ENCODE measurements at places on chromosomes 4 and X.

GRCh38 chrX:110406822-110407221, 48.2 kb downstream of the RTL9 start:
- DNase-seq, result no peak

DNA sequence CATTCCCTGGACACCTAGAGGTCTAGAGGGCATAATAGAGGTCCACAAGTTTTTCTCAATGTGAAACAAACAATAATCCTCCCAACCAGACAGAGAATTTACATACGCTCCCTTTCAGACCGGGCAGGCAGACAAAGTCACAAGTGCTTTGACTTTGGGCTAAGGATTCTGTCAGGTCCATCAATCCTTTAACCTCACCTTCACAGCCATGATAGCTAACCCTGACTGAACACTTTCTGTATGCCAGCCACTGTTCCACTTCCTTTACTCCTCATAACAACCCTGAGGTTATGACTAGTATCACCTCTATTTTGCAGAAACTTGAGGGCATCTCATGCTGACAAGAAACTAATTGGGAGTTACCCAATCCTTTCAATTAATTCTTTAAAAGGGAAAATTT, 118.8 kb upstream of the AFF2 start:
- DNase-seq, result no peak

- peak; percentile 5 for DNase-seq
Measured at GRCh38 chr4:77203380-77204197, 46.6 kb downstream of the CCNG2 start.

DNA sequence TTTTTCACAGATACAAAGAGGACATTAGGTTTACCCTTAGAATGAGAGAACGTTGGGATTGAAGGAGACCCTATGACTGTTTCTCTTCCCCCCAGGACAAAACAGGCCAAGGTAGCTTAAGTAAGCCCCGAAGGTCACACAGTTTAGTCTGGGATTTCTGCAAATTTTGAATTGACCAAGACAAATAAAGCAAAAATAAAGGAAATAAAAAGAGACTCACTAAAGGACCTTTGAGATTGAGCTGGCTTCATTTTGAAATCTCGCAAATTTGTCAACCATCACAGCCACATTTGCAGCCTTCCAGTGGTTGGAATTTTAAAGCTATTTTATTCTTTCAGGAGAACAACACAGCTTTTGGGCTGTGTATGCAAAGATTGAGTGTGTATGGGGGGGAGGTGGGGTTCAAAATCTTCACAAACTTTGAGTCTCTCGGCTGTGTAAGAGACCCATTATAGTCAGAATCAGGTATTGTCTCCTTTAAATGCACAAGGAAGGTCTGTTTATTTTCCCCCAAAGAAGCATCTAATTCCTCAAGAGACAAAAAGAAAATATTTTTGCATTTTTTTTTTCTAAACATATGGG, 4.2 kb downstream of the TMSB4X start:
- DNase-seq, result no peak

GRCh38 chr4:85268961-85269360, 206.0 kb upstream of the ARHGAP24 start:
- no peak for DNase-seq

- no peak for DNase-seq
Measured at GRCh38 chr4:47899639-47900038, 14.7 kb downstream of the NFXL1 start.

DNA sequence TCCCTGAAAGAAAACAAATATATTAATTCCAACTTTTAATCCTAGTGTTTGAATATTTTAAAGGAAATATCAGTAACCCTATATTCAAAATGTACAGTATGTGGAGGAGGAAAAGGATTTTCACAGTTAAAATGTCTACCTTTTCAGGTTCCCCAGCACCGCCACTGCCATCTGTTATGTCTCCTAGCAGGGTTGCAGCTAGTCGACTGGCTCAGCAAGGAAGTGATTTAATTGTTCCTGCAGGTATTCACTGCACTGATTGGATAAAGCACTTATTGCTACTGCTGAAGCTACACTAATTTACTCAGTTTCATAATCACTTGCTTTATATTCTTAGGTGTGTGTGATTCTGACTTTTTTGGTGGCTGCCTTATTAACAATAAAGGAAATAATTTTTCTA, 65.5 kb upstream of the FHDC1 start:
- DNase-seq, result no peak

DNA sequence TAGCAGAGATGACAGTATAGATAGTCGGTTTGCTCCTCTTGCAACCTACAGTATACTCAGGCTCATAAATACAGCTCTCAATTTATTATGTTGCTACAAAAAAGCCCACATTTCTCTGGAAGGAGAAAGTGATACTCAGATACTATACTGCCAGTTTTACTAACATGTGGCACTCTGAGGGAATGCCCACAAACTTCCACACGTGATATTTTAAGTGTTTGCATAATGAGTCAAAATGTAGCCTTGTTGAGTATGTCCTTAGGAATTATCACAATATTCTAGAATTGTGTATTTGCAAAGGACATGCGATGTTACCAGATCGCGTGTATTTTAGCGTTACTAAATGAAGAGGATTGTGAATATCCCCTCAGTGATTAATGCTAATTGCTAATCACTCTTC, 929.1 kb downstream of the STIM2 start:
- no peak for DNase-seq

- no peak for DNase-seq
Measured at GRCh38 chr4:112284662-112285411, 867 bp downstream of the TIFA start.

DNA sequence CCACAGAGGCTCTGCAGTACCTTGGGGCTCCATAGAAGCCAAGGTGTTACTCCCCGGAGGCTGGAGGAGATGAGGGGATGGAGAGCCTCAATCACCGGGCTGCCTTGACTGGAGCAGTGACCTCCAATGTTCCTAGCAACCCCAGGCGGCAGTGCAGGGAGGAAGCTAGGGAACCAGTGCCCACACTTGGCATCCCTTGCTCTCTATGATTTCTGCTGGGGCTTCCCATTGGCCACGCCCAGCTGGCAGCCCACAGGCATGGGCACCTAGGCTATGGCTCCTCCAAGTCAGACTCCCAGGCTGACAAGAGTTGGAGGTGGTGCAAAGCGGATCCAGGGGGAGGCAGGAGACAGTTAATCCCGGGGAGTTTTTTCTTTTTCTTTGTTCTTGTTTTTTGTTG, 229.7 kb downstream of the EVC2 start:
- DNase-seq, result no peak

- DNase-seq, result no peak
Measured at GRCh38 chr4:55124322-55125076, 896 bp downstream of the KDR start.

DNA sequence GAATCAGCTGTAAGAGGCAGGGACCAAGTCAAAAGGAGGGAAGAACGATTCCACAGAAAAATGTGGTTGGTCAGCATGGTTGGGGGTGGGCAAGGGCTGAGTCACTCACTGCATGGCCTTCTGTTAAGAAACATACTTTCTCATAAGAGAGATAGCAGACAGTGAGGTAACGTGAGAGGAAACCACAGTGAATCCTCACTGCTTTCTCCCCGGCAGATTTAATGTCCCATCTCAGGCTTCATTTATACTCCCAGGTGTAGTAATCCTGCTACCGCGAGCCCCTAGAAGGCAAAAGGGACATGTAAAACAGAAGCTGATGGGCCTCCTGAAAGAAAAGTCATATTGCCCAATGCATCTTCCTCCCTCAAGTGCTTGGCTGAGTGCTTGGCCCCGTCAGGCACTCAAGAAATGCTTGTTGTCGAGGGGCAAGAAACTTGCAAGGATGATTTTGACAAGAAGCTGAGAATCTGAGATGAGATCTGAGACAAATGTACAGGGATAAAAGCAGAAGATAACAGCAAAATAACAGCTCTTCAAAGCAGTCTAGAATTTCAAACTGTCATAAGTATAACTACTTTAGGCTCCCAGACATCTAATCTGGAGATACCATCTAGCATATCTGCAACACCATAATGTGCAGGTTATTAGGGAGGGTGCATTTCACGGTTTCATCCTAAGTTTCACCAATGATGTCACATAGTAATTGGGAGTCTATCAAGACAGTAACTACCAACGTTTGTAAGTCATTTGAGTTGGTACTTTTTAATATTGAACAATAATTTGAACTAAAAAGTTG, 40.2 kb downstream of the SH3KBP1 start:
- no peak for DNase-seq

DNA sequence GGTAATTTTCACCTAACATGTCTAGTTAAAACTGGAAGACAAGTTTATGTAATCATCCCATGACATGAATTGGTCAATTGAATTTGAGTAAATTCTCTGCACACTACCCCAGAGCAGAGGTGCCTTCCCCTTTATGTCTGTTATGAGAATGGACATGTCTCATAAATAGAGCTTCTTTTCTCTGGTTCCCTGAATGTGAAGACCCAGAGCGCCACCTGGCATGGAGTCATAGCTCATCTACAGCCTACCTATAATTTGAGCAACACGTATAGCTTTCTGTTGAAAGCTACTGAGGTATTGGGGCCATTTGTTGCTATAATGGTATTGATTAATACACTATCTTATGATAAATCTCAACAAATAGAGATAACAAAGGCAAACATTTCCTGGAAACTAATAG, 626.5 kb upstream of the GALNTL6 start:
- no peak for DNase-seq

GRCh38 chrX:96771486-96771885, 86.8 kb downstream of the DIAPH2 start:
- no peak for DNase-seq

DNA sequence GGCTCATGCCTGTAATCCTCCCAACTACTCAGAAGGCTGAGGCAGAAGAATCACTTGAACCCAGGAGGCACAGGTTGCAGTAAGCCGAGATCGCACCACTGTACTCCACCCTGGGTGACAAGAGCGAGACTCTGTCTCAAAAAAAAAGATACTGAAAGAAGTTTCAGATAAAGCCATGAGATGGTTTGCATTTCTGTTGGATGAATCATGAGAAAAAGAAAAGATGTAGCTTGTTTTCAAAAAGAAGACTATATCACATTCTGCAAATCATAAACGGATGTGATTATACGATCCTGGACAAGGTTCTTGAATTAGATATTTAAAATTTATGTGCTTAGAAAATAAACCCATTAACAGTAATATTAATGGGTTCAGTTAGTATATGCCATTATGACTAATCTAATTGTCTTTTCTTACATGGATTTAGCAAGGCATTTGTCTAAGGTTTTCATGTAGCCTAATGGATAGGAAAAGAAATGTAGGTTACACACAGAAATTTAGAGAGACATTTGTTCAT, 345.9 kb downstream of the SLC7A11 start:
- DNase-seq, result no peak

DNA sequence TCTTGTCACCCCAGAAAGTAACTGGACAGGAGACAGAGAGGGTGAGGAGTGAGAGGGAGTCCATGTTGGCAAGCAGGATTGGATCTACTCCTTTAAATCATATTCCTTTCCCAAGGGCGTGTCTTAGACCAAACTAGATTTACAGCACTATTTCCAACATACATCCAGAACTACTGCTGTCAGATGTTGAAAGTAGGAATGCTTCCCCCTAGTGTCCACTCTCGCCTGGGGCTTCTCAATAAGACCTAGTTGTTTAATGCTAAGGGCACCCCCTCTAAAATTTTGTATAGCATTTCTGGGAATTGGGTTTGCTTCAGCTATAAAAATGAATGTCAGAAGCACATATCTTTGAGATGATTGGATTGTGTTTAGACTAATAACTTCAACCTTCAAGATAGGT, 13.3 kb downstream of the OFD1 start:
- DNase-seq, result no peak

DNA sequence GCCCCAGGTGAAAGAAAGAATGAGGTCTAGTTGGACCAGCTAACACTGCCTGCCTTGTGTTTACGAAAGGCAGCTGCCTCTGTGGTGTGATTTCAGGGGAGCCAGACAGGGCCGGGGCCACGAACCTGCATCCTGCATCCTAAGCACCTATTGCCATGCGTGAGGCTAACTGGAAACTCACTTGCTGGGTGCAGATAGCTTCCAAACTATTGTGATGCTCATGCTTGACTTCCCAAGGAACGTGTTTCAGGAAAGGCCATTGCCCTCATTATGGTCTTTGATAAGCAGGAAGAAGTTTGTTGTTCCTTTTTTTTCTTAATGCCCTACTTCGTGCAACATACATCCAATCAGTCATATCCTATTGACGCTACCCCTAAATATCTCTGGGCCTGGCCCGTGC, 2.3 kb upstream of the IRF2 start:
- no peak for DNase-seq

DNA sequence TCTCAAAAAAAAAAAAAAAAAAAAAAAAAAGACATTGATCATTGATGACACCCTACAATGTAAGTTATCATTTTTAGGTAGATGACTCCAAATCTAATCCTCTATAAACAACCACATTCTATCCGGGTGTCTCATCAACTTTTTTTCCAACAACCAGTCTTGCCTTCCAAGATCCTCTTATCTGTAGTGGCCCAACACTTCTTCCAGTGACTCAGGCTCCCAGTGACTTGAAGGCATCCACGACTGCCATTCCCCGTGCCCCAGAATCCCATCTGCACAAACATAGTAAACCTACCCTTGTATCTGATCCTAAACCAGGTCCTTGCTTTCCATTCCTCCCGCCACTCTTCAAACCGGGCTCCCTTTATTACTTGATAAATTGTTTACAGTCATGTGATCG, 15.6 kb upstream of the TSPAN5 start:
- DNase-seq, result no peak

DNA sequence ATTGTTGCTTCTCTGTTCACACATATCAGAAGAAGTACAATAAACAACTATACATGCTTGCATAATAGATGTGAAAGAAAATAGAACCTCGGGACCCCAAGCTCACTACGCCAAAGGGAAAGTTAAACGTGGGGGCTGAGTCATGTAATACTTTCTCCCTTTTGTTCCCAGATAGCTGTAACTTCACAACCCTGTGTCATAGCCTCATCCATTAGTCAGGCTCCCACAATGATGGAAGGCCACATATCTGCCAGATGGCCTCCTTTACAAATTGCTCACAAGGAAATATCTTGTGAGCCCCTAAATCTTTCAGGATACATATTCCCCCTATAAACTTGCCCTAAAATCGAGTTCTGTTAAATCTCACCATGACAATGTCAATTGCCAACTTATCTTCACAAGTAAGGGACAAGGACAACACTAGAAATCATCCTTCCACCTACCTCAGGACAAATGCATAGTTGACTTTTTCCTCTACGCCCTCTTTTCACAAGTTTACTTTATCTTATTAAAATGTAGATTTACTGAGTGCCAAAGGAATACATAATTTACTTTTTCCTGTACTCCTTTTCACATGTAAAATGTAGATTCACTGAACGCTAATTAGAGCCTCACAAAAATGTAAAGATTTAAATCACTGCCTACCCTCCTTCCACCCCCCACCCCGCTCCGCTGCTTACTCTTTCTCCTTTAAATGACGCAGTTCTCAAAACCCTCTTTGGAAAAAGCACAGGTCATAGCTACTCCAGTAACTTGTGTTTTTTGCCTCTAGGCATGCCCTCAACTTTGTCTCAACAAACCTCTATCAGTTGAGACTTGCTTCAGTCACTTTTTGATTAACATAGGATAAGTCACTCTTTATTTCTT, 477.1 kb downstream of the DTHD1 start:
- no peak for DNase-seq

GRCh38 chr4:73872316-73873108, 3.3 kb downstream of the CXCL1 start:
- DNase-seq, result no peak

GRCh38 chrX:139820358-139820984, 112.4 kb downstream of the ATP11C start:
- no peak for DNase-seq

- DNase-seq, result no peak
Measured at GRCh38 chrX:49610718-49611310, 12.0 kb downstream of the GAGE1 start.

GRCh38 chrX:53682885-53683555, 3.5 kb downstream of the HUWE1 start:
- DNase-seq, result peak; percentile 35
